ENCODE measurements at places on chromosomes 16 and 17.

DNA sequence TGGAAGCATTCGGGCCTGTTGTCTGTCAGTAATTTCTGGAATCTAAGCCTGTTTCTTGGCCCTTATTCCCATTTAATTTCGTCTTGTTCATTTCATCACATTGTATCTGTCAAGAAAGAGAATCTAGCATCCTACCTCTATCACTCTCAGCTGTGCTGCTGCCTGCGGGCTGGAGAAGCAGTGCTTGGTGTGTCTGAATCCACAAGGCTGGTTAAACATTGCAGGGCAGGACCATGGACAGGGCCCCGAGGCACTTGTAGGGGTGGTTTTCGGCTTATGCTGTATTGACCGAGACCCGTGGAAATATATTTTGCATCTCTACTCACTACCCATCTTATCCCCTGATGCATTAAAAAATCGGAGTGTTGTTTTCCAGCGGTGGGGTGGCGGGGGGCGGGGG lies 3.1 kb downstream of the RAB11FIP4 start:
- DNase-seq: peak; percentile 80

GRCh38 chr17:78687125-78687524 lies 94.9 kb downstream of the CYTH1 start:
- DNase-seq: no peak

- DNase-seq: peak; percentile 60
Observed at GRCh38 chr16:88387941-88388627, 5.3 kb downstream of the ZNF469 start.

DNA sequence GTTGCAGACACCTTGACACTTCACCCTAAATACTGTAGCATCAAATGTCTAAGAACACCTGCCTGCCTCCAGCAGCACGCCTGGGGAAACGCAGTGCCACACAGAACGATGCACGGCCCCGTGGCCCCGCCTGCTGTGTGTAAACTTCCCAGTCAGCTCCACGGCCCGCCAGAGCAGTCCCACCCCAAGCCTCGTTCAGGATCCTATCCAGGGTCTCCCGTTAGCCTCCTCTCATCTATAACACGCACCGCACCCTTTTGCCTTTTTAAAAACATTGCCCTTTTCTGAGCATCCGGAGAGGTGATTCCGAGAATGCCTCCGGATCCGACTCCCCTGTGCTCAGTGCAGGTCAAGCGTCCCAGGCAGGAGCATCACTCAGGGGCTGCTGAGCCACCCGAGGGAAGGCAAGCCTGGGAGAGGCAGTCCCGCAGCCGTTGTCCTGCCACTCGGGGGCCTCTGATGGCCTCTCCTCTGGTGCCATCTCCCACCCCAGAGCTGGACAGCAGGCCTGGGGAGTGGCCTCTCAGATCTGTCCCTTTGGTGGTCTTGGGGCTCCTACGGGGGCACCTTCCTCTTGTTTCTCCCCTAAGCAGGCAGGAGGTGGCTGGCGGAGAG lies 37.9 kb upstream of the SLC38A10 start:
- DNase-seq: no peak

DNA sequence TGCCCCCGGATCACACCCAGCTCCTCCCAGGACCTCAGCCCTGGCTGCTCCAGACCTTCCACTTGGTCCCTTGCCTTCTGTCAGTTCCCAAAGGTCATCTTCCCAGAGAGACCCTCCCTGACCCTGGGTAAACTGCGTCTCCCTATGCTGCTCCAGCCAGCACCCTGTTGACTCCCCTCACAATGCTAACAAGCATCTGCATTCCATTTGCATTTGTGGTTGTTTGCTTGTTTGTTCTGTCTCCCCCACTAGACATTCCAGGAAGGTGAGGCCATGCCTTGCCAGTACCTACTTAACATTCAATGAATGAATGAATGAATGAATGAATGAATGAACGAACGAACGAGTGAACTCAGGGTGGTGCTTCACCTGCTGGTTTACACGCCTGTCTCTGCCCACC lies 171.2 kb downstream of the WSCD1 start:
- DNase-seq: no peak

- no peak for DNase-seq
Observed at GRCh38 chr16:2475413-2476344, 752 bp downstream of the TBC1D24 start.

DNA sequence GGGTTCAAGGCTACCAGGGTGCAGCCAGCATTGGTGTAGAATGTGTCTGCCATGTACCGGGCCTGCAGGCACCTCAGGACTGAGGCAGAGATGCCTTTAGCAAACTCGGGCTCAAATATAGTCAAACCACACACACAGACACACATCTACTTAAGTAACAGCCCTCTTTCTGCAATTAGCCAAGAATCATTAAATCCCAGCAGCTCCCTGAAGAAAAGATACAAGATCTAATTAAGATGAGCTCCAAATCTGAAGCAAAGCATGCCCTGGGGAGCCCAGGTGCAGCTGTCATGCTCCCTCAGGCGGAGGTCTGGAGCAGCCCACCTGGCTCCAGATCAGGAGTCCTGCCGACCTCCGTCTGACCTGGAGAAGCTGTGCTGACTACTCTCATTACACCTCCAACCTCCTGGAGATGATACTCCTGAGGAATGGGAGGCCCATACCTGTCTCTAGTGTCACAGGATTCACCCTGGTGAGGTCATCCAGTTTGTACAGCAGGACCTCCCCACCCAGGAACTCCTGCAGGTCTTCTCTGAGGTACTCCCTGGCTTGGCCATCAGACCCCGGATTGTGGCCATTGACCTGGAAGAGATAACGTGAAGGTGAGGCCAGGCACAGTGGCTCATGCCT lies 6.9 kb downstream of the MYO19 start:
- DNase-seq: no peak

DNA sequence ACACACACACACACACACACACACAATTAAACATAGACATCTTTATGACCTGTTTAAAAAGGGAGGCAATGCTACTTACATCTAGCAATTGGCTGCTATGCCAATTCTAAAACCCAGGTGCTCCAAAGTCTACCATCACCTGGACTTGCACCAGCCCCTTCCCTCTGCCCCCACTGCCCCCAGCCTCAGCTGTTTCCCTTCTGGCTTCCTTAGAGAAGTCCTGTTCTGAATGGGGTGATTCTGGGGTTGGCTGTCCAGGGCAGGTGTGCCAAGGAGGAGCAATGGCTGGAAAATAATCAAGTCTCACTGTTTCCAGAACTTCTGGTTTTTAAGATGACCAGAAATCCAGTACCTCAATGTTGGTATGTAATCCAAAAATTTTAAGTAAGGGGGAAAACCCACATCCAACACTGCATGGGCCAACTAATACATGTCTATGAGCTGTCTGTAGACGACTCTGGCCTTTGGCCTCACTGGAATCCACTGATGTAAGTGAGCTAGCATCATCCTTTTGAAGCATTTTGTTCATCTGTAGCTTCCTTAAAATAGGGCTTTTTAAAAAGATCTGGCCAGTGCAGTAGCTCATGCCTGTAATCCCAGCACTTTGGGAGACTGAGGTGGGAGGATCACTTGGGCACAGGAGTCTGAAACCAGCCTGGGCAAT lies 2.1 kb downstream of the IFT20 start:
- DNase-seq: no peak

DNA sequence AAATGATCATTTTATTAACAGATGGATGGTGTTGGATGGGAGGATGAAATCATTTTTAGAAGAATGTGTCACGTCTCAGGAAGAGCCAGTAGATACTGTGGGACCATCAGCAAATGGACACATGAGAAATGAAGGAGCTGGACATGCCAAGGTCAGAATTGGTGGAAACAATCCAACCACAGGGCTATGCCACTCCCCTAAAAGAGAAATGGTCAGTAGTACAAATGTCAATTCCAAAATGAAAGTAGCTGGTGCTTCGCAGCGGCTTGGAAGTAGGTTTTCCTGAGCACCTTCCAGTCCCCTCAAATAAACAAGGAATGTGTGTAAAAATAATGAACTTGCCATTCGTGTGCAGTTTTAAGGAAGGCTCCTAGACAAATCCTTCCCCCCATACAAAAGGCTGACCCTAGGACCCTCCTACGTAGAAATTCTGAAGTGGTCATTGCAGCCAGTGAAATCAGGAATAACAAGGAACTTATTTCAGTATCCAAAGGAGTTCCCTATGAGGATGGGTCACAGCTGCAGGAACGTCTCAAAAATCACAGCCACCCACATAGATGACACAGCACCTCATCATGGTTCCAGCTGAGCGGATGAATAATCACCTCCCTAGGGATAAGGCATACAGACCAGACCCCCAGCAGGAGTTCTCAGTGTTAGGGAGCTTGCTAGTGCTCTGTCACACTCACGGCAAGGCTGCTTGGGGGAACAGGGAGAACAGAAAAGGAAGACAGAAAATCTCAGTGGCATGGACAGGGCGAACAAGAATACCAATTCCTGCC lies 239.2 kb downstream of the HS3ST3A1 start:
- DNase-seq: no peak

- DNase-seq: no peak
Observed at GRCh38 chr16:30619638-30620037, 9.4 kb upstream of the ZNF689 start.

DNA sequence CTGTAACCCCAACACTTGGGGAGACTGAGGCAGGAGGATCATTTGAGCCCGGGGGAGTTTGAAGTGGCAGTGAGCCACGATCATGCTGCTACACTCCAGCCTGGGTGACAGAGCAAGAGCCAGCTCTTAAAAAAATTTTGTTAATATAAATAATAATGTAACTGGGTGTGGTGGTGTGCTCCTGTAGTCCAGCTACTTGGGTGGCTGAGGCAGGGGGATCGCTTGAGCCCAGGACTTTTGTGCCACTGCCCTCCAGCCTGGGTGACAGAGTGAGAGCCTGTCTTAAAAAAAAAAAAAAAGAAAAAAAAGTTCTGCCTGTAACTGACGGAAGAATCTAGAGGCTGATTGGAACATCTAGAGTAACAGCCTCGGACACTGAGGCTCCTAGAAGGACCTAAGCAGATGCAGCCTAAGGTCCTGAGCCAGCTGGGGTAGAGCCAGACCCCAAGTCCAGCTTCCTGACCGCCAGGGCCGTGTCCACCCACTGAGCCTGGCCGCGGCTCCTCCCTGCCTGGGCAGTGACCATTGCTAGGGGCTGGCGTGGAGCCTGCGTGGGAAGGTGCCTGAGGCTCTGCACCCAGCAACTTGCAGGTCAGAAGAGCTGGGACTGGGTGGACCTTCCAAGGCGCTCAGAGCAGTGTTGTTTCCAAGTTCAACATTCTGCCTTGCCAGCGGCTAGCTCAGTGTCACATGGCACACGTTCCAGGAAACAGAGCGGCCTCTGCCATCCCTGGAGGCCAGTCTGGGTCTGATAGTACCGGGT lies 209.4 kb upstream of the CIBAR2 start:
- DNase-seq: peak; percentile 44

DNA sequence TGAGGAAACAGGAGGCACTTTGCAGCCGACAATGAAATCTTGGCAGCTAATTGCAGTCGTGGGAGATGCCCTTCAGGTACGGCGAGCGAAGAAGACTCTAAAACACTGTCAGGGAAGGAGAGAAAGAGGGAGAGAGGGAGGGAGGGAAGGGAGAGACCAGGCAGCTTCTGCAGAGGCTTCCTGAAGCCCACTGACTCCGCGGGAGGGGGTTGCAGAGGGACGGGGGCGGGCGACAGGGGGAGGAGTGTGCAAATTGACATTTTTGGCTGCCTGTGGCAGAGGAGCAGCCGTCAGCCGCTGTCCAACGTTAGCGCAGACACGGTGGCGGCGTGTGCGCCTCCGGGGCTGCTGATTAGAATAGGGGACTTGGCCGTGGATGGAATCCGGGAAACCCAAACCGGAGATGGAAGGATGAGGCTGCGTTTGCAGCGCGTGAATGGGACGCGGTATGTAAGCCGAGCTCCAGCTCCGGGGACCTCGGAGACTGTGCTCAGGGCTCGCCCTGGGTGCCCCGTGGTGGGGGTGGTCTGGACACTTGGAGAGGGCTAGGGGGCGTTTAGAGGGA lies 849.1 kb upstream of the RBFOX1 start:
- no peak for DNase-seq

DNA sequence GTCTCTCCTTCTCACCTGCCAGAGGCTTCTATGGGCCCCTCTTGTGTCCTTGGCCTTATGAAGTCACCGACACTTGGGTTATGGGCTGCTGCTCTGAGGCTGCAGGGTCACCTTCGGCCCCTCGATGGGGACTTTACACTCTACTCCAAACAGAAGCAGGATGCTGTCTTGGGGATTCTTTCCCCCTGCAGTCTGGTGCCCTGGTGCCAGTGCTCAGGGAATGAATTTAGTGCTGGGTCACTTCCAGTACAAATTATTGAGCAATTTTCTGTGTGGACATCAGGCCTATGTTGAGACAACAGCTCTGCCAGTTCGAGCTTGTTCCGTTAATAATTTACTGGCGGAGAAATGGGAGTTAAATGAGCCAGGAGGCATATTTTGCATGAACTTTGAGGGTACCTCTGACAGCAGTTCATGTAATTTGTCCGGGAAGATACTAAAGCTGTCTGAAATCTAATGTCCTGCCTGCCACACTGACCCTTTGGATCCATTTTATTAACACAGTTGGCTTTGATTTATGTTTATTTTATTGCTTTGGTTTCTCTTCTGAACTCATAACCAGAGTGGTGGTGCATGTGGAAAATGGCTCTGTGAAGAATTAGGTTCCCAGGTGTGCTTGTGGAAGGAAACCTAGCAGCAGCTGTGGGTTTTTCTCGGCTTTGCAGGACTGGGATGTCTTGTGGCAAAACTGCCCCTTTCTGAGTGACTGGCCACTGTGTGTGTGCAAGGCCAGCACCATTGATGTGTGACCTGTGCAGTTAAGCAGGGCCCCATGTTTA lies 34.1 kb upstream of the DHX8 start:
- DNase-seq: no peak

GRCh38 chr17:56545930-56546329 lies 47.6 kb upstream of the NOG start:
- DNase-seq: no peak

DNA sequence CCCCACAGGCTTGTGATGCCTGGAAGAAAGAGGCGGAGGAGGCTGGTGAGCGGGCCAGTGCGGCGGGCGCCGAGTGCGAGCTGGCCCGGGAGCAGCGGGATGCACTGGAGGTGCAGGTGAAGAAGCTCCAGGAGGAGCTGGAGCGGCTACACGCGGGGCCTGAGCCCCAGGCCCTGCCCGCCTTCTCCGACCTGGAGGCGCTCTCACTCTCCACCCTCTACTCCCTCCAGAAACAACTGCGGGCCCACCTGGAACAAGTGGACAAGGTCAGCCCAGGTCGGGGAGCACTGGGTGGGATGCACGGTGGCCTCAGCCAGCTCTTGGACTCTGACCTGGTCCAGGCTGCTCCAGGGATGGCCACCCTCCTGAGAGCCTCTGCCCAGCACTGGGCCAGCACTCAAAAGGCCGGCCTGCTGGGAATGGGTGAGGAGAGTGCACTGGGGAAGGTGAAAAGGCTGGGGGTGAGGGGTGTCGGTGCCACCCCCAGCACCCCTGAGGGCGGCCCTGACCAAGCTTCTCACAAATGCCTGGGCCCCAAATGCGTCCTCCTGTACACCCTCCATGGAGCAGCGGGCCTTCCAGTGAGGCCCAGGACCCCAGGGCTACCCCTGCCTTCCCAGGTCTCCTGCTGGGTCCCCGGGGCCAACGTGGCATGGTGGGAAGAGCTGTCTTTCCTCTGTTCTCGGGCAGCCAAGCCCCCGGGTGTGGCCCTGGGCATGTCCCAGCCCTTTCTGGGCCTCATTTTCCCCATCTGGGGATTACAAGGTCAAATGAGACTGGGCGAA lies 20.8 kb downstream of the UNC13D start:
- no peak for DNase-seq

Measured in lung microvascular endothelial cell (primary cell).